Fibroblast of upper back skin (primary cell): ENCODE measurements at places on chromosomes 2 and 18.
A peak's percentile ranks its signal among the peaks of the same experiment; 100 is the strongest.

- DNase-seq, result no peak
Observed at GRCh38 chr2:86783615-86784339, 6.9 kb downstream of the CD8A start.

DNA sequence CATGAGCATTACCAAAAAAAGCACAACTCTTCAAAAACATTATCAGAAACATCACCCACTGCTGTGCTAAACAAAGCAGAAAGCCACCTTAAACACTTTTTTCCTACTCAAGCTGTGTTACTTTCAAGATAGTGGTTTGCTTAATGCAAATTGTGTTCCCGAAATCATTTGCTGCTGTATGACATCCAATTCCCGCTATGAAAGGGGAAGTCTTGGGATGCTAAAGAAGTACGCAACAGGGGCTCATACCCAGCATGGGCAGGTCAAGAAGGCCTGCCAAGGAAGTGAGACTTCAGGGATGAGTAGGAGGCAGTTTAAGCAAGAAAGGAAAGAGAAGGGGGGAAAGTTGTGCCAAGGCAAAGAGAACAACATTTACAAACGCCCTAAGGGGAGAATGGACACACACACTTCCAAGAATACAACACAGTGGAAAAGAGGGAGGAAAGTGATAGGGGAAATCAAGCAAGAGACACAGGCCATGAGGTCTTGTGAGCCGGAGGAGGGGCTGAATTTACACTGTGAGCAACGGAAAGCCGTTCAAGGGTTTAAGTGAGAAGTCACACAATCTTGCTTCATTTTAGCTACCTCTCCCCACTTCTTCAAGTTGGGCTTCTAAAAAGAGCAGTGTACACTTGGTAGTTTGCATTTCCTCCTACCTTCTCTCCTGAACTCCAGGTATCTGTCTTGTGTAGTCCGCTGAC lies 4.0 kb downstream of the PTPN2 start:
- DNase-seq, result no peak

GRCh38 chr2:53877556-53877955 lies 17.8 kb upstream of the GPR75 start:
- DNase-seq, result peak; percentile 31

DNA sequence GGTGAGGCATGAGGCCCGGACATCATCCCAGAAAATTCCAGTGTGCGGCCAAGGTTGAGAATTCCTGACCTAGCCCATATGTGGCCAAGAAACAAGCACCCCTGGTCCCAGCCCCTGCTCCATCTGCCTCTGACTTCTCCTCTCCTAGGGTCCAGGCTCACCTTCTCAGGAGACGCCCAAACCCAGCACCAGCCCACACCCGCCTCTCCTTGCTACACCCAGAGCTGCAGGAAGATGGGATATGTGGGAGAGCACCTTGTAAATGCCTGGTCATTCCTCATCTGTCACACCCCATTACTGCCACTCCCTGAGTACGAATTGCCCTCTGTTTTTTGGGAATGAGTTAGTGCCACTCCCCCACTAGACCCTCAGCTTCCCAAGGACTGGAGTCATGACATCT lies 7.3 kb upstream of the ATP6V1B1 start:
- no peak for DNase-seq

- DNase-seq, result no peak
Observed at GRCh38 chr2:209240204-209240603, 183.6 kb upstream of the MAP2 start.

- DNase-seq, result no peak
Observed at GRCh38 chr2:58865436-58865835, 624.3 kb upstream of the FANCL start.

DNA sequence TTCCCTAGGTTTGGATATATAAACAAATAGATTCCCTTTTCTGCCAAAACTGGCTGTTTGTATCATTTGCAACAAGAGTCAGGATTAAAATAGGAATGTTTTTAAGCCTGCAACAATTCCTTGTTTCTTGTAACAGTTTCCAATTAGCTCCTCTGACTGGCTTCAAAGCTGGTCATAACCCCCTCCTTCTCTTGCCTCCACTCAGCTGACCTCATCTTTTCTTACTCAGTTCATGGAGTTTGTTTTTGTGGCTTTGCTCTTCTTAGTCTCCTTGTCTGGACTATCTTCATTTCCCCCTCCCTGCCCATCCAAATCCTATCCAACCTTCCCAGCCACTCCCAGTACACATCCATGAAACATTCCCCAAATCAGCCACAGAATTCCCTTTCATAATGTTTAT lies 14.3 kb upstream of the RAPH1 start:
- peak; percentile 31 for DNase-seq

GRCh38 chr2:156429211-156429610 lies 7.0 kb upstream of the GPD2 start:
- no peak for DNase-seq

GRCh38 chr2:8684878-8685696 lies 3.2 kb downstream of the ID2 start:
- DNase-seq, result peak; percentile 65

GRCh38 chr18:1487457-1487856 lies 582.8 kb downstream of the ADCYAP1 start:
- DNase-seq, result no peak

GRCh38 chr18:2425426-2426317 lies 145.6 kb downstream of the METTL4 start:
- DNase-seq, result peak; percentile 68

GRCh38 chr2:36698993-36699392 lies 2.5 kb downstream of the VIT start:
- DNase-seq, result no peak

GRCh38 chr18:7322817-7323485 lies 92.1 kb downstream of the LRRC30 start:
- DNase-seq, result no peak

- DNase-seq, result no peak
Observed at GRCh38 chr2:3151153-3151918, 226.3 kb downstream of the EIPR1 start.

DNA sequence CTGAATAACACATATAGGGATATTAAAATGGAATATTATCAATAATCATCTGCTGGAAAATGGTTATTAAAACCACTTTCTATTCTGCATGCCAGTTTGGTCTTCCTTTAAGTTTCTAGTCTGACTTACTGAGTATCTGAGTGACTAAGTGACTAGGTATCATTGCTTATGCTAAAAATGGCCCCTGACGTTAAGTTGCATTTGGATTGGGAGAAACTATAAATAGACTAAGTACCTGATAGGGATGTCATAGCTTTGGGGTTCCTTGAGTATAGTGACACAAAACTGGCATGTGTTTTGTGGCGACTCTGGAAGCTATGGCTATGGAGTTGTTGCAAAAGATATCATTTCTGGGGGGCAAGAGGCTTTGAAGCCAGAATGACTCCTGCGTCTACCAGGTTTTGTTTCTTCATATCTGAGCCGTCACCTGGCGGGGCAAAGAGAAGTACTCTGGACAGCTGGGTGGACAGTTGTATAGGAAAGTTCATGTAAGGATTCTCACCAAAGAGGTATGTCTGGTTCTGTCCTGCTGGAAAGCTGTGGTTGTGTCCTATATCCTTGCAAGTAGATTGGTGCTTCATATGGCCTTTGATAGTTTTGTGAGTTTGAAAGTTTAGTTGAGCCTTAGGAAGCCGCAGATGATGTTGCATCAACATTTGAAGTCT lies 17.9 kb downstream of the ITGAV start:
- no peak for DNase-seq

GRCh38 chr2:219416938-219417337 lies 1.2 kb upstream of the DES start:
- DNase-seq, result no peak

GRCh38 chr2:74944987-74945787 lies 13.3 kb upstream of the POLE4 start:
- peak; percentile 18 for DNase-seq

GRCh38 chr2:216688731-216689340 lies 6.5 kb downstream of the IGFBP5 start:
- DNase-seq, result no peak

DNA sequence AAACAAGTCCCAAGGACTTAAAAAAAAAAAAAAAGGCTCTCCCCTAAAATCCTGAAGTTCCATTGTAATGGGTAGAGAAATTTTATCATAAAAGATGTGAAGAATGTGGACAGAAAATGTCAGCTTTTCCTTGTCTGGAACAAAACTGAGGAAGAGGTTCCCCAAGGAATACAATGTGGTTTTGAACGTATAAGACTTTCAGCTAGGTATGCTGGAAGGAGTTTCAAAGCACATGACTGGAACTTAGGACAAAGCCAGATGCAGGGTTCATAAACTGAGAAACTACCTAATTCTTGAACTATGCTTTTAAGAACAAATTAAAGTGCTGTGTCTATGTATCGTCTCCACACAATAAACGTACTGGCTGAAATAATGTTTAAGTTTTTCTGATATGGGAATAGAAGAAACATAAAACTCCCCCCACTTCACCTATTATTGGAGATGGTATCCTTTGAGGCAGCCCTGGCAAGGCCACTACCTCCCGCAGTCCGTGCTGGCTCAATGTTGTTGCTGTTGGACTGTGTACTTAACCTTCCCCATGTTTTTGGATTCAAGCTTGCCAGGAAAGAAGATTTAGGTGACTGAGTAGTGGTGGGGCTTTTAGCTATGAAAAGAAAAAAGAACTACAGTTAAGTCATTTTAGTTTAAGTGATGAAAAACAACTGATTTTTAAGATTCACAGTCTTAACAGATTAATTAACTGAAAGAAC lies 84.2 kb upstream of the DNER start:
- DNase-seq, result peak; percentile 65

DNA sequence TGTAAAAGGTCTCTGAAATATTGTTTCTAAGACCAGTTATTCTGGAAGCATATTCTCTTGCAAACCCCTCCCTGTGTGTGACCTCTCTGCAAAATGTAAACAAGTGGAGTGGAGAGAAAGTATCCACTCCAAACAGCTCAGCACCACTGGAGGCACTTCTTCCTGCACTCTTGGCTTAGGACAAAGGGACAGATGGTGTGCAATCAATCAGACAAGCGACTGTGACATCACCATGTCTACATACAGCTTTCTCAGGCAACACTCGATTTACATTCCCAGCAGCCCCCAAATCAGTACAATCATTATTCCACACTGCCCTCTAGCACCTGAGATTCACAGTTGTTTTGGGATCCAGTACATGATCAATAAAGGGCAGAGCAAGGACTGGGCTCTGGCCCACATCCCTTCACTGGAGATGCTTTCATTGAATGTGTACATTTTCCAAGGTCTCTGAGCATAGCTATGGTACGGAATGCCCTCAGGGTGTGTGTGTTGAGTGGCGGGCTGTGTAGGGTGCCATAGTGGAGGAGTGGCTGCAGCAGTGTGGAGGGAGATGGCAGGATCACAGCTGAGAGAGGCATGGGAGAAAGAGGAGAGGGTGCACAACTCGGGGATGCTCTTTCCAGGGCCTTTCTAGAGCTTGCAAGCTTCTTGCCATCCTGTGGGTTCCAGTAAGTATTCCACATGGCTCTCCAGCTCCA lies 311.8 kb upstream of the ST6GAL2 start:
- no peak for DNase-seq
